ENCODE measurements at places on chromosomes 3 and 15.

GRCh38 chr15:59256482-59256881, 49.8 kb downstream of the LDHAL6B start:
- peak; percentile 92 for DNase-seq

DNA sequence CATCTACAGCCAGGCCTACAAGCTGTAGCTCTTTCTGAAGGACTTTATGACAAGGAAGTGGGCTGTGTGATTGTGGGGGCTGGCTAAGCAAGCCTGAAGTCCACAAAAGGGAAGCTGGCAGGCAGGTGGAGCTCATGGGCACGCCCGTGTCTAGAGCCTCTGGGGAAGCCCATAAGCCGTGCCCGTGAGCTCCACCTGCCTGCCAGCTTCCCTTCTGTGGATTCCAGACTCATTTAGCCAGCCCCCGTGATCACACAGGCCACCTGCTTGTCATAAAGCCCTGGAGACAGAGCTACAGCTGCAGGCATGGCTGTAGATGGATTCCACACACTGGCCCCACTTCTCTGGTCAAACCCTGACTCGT, 15.2 kb downstream of the EFCC1 start:
- DNase-seq = no peak

GRCh38 chr3:135809021-135809634, 156.4 kb upstream of the PPP2R3A start:
- no peak for DNase-seq

DNA sequence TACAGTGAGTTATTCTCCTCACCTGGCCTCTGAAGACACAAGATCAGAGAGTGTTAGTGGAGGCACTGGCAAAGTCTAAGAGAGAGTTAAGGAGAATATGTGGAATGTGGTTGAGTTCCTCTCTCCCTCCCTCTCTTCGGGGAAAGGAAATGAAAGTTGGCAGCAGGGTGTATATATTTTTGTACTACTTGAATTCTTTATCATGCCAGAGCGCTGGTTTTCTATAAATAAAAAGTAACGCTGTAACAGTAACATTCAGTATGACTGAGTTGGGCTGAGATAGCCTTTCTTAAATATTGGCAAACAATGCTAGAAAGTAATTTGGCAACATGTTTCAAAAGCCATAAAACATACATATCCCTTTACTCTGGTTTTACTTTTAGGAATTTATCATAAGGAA, 77.5 kb upstream of the TNFAIP8L3 start:
- DNase-seq = no peak

GRCh38 chr3:31853580-31853979, 127.5 kb downstream of the OSBPL10 start:
- DNase-seq = no peak

DNA sequence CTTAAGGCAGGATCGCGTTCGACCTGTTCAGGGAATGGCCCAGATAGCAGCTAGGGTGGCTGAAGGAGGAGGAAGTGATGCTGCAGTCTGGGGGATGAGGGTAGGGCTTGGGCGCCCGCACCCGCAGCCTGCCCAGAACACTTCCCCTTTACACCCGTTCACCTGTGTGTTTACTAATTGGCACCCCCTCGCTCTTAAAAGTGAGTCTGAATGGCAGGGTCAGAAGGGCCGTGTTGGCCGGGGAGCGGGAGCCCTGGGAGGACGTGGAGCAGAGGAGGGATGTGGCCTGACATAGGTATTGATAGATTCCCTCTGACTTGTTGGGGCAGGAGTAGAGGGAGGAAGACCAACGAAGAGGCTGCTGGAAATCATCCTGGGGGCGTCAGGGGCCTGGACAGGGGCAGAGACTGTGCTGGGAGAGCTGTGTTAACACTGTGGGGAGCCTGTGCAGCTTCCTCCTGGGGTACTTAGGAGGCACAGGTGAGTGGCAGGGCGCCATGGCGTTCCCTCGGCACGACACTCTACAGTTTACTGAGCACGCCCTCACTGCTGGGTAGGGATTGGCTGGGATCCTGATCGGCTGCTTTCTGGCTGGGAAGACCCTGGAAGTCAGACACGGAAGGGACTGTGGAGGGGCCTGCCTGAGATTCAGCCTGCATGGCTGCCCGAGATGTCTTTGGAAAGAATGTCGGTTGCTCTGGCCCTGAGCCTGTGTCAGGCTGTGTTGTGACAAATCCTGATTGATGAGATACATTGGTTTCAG, 51.7 kb downstream of the SLC6A6 start:
- no peak for DNase-seq

- DNase-seq = no peak
Observed at GRCh38 chr15:80241508-80241907, 10.5 kb downstream of the CTXND1 start.

DNA sequence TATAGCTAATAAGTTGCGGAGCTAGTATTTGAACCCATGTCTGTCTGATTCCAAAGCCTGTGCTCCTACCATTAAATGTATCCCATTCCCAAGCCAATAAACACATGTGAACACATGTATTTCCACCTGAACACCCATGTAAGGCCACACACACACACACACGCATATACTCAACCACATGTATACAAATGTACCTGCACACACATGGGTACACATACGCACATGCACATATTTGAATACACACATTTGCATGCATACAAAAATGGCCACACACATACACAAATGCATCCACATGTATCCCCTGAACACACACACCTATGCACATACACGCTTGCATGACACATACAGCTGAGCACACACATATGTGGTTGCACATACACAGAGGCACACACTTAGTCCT, 5.4 kb upstream of the MRPS22 start:
- no peak for DNase-seq

GRCh38 chr15:80580106-80580505, 115.0 kb upstream of the ABHD17C start:
- DNase-seq = peak; percentile 37

- no peak for DNase-seq
Observed at GRCh38 chr15:26372706-26373105, 400.2 kb downstream of the GABRB3 start.

DNA sequence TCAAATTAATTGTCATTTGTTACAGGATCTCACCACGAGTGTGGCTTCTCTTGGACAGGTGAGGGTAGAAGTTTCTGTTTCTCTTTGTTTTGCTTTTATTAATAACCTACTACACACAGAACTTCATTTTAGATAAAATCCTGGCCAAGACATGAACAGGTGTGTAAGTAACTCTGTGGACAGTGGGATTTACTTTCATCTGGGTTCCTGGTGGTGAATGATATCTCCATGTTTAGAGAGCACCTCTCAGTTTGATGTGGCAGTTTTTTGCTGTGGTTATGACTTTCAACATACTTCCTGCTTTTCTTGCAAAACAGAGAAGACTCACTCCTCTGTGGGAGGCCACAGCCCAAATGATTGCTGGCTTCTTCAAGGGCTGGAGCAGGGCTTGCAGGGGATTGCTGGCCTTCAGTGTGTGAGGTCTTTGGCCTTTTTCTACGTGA, 71.1 kb upstream of the XCR1 start:
- DNase-seq = no peak

Data from A549 (cell line).